Activated CD8-positive, alpha-beta memory T cell treated with anti-CD3 and anti-CD28 coated beads for 1 hour (primary cell): ENCODE measurements at places on chromosomes 5 and 9.
A peak's percentile ranks its signal among the peaks of the same experiment; 100 is the strongest.

DNA sequence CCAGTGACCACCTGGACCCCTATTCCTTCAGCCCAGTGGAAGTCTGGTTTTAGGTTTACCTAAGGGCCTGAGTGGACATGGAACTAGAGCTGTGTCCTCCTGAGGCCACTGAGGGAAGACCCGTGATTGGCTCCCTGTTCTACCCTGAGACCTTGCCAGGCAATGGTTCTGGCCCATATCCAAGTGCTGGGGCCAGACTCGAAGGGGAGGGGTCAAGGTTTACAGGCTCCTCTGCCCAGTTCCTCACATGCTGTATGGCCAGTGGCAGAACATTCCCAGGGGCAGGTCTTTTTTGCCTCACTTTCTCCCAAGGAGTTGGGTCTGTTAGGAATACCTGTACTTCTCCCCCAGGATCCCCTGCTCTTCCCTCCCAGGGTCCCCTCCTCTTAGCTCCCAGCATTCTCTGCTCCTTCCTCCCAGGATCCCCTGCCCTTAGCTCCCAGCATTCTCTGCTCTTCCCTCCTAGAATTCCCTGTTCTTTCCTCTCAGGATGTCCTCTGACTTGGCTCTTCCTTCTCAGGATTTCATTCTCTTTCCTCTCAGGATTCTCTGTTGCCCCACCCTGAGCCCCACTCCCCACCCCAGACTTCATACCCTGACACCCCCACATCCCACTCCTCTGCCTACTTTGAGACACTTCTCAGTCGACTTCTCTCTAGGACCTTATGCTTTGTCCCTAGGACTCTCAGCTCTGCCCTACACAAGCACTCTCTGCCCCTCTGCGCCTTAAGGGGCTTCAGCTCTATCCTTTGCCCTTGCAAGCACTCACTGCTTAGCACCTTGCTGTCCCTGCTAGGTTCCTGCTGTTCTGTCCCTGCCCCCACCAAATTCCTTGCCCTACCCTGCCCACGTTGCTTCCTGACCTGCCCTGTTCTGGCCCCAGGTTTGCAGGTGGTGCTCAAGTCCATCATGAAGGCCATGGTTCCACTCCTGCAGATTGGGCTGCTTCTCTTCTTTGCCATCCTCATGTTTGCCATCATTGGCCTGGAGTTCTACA, 36.5 kb downstream of the CACNA1B start:
- no peak for DNase-seq

GRCh38 chr9:114400219-114400618, 12.4 kb upstream of the AKNA start:
- no peak for DNase-seq

DNA sequence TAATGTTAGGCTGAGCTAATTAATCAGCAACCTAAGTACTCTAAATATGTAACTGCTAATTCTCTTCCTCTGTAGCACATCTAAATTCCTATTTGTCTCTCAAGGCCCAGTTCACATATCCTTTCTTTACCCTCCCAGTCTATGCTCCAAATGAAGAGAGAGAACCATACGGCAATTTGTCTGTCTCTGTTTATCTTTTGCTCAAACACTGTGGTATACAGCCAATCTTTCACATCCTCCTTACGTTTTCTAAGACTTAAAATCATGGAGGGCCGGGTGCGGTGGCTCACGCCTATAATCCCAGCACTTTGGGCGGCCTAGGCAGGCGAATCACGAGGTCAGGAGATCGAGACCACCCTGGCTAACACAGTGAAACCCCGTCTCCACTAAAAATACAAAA, 15.8 kb downstream of the VLDLR start:
- no peak for DNase-seq

DNA sequence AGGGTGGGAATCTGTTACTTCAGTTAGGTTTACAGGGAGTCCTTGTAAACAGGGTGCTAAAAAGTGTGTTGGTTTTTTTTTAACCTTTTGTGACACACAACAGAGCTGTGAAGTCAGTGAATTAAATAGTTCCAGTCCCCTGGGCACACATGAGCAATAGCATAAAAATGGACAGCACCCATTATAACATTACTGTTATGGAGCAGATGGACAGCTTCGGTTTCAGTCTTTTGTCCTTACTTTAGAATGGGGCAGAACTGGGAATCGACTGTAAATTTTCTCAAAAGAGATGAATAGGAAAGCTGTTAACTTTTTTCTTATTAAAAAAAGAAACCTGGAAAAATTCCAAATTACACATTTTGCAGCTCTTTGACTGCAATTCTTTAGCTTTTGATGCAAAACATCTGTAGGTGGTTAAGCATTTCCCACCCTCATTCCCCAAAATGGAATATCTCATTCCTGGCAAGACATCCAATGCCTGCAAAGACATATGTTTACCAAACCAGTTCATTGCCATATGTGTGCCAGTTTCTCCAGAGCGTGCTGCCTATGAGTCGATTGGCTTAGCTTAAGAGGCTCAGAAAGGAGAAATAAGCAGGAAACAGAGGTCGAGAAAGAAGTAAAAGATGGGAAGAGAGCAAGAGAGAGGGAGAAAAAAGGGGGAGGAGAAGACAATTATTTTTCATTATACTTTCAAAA, 212.3 kb upstream of the TMEM161B start:
- DNase-seq: no peak

DNA sequence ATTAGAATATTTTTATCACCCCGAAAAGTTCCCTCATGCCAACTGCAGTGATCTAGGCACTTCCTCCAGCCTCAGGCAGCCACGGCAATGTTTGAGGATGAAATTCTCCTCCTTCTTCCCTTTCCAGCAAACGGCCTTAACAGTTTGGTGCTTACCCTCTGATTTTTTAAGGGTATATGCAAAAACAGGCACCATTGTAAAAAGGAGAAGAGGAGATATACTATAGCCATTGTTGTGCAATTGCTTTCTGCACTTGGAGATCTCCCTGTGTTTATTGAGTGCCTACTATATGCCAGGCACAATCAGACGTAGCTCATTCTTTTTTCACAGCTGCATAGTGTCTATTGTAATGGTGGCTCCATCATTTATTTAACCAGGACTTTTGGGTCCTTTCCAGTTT, 29.4 kb downstream of the GSN start:
- DNase-seq: no peak

GRCh38 chr9:21883642-21884041, 81.2 kb downstream of the MTAP start:
- no peak for DNase-seq

DNA sequence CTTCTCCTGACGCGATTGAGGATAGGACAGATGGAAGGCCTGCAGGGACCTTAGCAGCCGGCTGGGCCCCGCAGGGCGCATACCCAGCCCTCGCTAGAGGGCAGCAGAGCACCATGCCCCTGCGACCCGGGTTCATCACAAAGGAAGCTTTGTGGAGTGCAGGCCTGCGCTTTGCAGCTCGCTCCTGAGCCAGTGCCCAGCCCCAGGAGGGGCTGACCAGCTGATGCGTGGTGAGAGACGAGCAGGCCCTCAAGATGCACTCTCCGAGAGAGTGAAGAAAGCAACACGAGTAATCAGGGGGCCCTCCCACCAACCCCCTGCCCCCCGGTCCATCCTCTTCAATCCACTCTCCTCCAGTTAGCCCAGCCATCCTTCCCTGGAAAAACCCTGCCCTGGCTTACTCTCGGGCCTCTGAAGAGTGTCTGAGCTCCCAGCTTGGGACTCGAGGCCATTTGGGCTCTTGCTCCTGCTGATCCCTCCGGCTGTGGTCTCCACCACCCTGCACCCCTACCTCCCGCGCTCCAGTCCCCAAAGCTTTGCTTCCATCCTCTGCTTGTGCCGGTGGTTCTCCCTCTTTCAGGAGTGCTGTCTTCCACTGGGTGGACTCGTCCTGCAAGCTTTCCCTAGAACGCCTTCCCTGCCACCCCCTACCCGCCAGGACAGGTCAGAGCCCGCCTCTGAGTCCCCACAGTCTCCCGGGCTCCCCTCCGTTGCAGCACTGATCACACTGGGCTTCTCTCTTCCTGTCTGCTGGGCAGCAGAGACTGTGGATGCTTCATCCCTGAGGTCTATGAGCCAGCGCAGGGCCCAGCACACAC, 9.1 kb upstream of the KIF12 start:
- DNase-seq: no peak

- peak; percentile 96 for DNase-seq
Observed at GRCh38 chr5:10353241-10354047, at the start of gene MARCHF6. TSS of gene MARCHF6 (plus strand) at chr5:10353695. CDS start at chr5:10353899, 204 bp downstream.

DNA sequence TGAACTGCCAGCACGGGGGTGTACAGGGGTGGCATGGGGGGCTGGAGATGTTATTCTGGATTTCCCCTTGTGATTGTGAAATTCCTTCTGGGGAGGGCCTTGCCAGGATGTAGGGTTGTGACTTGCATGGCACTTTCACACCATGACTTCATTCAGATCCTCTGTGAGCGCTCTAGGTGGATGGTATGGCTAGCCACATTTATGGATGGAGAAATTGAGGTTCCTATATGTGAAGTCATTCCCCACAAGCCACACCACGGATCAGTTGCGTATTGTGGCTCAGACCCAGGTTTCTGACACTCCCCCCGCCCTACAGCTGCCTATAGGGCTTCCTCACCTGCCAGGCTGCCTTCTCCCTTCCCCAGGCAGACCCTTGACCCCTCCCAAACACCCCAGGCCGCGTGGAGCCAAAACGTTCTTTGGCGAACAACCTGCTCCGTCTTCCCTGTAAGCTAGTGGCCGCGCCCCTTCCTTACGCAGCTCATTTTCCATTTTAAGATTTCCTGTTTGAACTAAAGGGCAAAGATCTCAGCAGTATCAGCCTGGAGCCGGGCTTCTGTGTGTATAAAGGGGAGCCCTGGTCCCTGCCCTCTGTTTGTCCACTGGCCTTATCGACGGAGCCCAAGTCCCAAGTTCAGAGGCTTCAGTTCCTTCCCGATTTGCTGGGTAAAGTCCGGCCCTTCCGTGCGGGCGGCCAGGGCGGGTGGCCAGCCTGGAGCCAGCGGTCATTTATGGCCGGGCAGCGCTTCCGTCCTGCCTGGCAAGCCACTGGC, 97.8 kb upstream of the KLF4 start:
- DNase-seq: no peak

DNA sequence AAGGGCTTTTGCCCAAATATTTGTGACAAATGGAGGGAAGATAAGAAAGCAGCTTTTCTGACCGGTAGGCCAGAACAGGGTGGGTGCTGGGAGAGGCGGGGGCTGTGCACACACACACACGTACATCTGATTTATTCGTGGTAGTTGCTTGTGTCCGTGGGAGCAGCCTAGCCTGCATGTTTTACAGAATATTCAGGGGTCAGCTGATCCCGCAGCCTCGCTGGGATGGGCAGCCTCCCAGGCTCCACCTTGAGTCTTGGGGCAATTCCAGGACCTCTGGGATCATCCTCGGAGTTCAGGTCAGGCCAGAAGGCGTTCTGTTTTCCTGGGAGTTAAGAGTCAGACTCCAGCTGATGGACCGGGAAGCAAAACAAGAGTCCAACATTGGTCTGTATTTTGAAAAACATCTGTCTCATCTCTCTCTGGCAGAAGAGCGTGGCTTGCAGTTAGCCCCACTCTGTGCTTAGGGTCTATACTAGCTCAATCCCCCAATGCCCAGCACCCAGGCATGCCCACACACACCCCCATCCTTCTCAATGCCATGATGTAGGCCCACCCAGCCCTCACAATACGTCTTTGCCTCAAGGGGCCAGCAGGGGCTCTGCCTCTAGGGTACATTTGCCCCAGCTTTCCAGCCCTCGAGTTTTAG, 210.6 kb downstream of the GOLPH3 start:
- no peak for DNase-seq

DNA sequence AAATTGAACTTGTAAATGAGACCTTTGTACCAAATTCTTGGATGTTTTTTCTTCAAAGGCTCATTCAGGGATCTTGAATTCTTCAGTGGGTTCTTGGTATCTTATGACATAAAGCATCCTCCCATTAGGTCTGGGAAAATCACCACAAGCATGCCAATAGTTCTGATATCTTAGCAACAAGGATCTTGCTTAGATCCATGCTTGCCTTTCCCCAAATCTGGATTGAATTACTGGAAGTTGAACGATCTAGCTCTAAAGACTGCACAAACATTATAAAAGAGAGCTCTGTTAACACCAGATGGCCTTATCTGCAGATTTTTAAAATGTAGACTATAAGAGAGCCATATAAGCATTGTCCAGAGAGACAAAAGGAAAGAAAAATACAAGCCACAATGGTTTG, 266.3 kb downstream of the RAB3C start:
- DNase-seq: no peak

DNA sequence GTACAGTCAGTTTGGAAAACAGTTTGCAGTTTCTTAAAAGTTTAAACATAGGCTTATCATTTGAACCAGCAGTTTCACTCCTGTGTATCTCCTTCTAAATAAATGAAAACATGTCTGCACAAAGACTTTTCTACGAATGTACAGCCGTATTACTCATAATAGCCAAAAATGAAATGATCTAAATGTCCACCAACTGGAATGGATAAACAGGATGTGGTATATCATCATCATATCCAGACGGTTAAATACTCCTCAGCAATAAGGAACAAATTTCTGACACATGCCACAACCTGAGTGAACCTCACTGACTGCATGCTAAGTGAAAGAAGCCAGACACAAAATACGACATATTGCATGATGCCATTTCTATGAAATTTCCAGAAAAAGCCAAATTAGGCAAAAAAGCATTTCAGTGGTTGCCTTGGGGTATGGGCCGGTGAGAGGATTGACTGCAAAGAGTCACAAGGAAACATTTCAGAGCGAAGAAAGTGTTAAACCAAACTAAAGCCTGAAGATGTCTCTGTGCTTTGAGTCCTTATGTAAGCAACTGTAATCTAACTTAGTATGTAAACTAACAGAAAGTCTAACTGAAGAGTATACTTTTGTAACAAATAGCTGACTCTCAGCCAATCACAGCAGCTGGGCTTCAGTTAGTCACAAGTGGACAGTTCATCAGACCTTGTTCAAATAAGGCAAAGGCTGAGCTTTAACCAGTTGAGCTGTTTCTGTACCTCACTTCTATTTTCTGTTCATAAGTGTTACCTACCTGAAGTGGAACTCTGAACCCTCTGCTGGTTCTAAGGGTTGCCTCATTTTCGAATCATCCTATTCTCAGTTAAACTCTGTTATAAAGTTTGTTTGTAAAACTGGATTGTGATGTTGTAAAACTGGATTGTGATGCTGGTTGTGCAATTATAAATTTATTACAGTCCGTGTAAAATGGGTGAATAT, 65.2 kb downstream of the TRIO start:
- no peak for DNase-seq

- no peak for DNase-seq
Observed at GRCh38 chr9:130972277-130972956, 33.4 kb upstream of the FIBCD1 start.

- DNase-seq: no peak
Observed at GRCh38 chr9:136626066-136626725, 36.5 kb upstream of the EGFL7 start.

DNA sequence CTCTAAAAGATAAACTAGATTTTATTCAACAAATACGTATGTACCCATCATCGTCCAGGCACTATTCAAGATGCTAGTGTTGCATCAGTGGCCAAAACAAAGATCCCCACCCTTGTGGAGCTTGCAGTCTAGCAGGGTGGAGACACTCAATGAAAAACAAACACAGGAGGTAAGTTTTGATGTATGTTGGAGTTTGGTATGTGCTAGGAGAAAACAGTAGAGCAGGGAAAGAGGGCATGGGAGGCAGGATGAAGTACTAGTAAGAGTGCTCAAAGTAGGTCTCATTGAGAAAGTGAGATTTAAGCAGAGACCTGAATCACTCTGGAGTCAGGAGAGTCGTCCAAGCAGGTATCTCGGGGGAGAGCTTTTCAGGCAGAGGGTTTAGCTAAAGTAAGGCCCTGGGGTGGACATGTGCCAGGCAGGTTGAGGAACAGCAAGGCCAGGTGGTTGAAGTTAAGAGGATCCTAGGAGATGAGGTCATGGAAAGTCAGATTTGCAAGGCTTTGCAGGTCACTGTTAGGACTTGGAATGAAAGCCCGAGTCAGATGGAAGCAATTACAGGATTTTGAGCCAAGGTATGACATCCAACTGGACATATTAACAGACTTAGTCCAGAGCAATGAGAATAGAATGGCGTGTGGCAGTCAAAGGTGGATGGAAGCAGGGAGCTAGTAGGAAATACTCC, 9.2 kb downstream of the SNX18 start:
- no peak for DNase-seq
